ENCODE measurements at places on chromosomes 7 and 10. TPM values are rescaled to one million over a fixed set of nuclear protein-coding genes. Genes with fewer than 3 reads are reported as not detected.

DNA sequence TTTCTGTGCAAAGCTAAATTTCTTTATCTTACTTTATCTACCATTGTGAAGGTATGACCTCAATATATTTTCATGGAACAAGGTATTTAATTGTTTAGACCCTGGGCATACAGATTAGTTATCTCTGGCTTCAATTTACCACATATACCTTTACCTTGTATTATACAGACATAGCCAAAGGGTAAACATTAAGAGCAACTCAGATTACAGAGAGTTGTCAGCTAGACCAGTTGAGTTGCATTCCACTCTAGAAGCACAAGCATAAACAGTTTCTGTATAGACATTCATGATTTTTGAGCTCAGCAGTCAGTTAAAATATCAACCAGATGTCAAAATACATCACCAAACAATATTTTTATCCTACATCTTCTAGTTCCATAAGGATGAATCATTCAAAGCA, 857.3 kb upstream of the ZWINT start:
- DNase-seq, result no peak

NEUROD6 gene
- not detected for total RNA-seq

CNTNAP2 gene
- total RNA-seq, result not detected

- DNase-seq, result no peak
Observed at GRCh38 chr10:31359979-31360378, 41.0 kb downstream of the ZEB1 start.

DNA sequence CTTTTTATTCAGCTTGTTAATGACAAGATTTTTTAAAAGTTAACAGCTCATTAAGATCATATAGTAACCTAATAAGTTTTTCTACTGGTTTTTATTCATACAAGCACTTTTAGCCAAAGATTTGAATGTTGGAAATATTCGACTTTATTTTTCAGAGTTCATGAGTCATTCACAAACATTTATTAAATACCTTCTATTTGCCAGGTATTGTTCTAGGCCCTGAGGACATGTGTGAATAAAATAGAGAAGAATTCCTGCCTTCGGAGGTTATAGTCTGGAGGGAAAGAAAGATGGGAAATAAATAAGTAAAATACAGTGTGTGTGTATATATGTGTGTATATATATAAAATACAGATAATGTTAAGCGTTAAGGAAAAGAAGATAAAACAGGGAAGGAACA, 31.5 kb downstream of the BTAF1 start:
- DNase-seq, result no peak
